Spleen (tissue), 13 donors: ENCODE measurements at places on chromosomes 3 and 15. TPM values are rescaled to one million over a fixed set of nuclear protein-coding genes. Genes with fewer than 3 reads are reported as not detected.

- no peak for DNase-seq
Measured at GRCh38 chr15:63277893-63278456, 570 bp downstream of the APH1B start.

GRCh38 chr3:42450567-42450966 is 40.2 kb upstream of the LYZL4 start:
- DNase-seq, result no peak

GRCh38 chr15:77580996-77581682 is 51.6 kb downstream of the LINGO1 start:
- DNase-seq, result no peak

DNA sequence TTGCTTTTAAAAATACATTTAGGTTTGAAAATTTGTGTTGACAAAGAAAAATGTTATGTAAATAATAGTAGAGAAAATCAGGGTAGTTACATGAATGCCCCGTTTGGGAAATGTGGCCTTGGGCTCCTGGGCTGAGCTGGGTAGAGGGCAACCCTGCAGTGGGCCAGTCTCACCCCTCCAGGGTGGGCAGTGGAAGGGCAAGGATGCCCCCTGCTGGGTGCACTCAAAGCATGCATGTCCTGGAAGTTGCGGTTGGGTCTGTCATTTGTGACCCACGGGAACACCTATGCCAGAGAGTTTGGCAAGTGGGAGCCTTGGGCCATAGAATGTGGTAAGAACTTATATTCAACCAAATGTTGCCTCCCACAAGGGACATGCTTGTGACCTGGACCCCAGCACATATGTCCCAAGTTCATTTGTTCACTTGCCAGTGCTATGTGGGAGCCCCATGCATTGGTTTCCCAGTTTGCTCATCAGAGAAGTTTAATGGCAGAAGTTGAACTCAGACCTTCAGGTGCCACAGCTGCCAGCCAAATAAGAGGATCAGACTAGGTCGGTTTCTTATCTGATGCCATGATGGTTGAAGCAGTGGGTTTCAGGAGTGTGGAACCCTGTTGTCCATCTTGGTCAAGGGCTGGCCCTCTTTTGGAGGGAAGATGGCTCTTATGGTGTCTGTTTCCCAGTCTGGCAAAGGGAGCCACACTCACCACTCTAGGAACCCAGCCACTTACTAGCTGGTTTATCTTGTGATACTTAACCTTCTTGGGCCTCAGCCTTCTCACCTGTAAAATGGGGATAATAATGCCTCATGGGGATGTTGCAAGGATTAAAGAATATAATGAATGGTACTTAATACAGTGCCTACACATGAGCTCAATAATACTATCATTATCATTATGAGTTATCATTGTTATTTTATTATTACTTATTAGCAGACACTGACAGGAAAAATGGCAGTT is 2.5 kb upstream of the PLCB2 start:
- DNase-seq, result peak; percentile 91

DNA sequence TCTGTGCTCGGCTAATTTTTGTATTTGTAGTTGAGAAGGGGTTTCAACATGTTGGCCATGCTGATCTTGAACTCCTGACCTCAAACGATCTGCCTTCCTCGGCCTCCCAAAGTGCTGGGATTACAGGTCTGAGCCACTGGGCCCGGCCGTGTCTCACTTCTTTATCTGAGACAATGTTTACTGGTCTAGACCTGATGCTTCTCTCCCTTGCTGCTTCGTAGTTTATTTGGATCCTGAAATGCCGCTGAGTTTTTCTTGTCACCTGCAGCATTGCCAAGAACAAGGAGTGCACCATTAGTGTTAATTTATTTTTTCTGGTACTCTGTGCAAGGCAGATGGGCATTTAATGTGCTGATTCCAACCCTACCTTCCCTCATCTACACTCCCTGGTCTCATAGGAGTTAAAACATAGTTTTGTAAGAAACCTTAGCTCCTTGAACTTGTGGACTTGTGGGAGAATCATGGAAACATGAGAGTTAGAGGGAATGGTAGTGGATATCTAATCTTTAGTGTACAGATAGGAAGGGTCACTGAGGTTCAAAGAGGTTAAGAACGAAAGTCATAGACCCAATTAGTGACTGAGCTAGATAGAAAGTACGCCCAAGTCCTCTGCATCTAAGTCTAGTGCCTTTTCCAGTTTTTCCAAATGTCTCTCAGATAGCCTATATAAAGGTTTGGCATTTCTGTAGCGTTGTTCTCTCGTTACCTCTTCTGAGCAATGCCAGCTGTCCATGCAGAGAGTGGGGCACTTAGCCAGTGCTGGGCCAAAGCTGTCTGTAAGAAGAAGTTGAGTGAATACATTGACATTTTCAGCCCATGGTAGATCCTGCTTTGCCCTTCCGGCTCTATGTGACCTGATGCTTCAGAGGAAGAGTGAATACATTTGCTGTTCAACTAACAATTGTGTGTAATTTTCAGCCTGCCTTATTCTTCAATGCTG is 244.1 kb downstream of the LPP start:
- DNase-seq, result peak; percentile 63

GRCh38 chr3:113963879-113964278 is 16.1 kb downstream of the ZDHHC23 start:
- no peak for DNase-seq

GRCh38 chr3:151753846-151754245 is 20.1 kb downstream of the AADACL2 start:
- DNase-seq, result no peak

Gene MGLL
- 47.2 TPM for polyA plus RNA-seq

Gene TGM4
- not detected for polyA plus RNA-seq

Gene DUOXA2
- polyA plus RNA-seq, result not detected
